Aorta (tissue), 5 donors: ENCODE measurements at places on chromosomes 1 and 21. TPM values are rescaled to one million over a fixed set of nuclear protein-coding genes. Genes with fewer than 3 reads are reported as not detected.

GRCh38 chr1:67824766-67825165, 8.5 kb downstream of the GNG12 start:
- no peaks in the 10 kb centered on the region for H3K27me3 ChIP-seq
- H3K36me3 ChIP-seq, result no peaks in the 10 kb centered on the region

DNA sequence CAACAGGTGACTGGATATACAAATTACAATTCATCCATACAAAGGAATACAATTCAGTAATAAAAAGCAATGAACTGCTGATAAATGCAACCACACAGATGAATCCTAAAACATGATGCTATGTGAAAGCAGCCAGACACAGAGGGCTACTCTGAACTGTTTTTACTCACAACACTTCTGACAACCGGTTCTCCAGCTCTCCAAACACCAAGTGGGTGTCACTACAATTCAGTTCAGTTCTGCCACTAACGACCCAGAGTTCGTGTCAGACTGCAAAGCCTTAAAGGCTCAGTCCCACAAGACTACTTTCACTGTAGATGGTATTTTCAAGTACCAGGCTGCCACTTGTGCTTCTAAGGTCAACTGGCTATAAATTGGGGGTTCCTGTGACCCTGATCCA, 119.4 kb downstream of the SLC16A1 start:
- H3K36me3 ChIP-seq, result no peaks in the 10 kb centered on the region
- DNase-seq, result no peak
- H3K27me3 ChIP-seq, result no peaks in the 10 kb centered on the region
- no peak overlapping the region for H3K27ac ChIP-seq
- H3K4me1 ChIP-seq, result no peaks in the 10 kb centered on the region

The ASCL5 gene
- not detected for total RNA-seq

- no peak overlapping the region for H3K27ac ChIP-seq
- no peaks in the 10 kb centered on the region for H3K4me1 ChIP-seq
- H3K4me3 ChIP-seq, result no peak overlapping the region
- DNase-seq, result peak; percentile 35
- no peaks in the 10 kb centered on the region for H3K27me3 ChIP-seq
- no peaks in the 10 kb centered on the region for H3K36me3 ChIP-seq
Measured at GRCh38 chr1:5643360-5644107, 348.7 kb downstream of the NPHP4 start.

The EVA1C gene
- total RNA-seq, result 72.6 TPM
